Activated CD4-positive, alpha-beta memory T cell treated with anti-CD3 and anti-CD28 coated beads for 36 hours (primary cell): ENCODE measurements at places on chromosomes 12 and 14.

GRCh38 chr14:79820866-79821535, 390.3 kb downstream of the DIO2 start:
- DNase-seq: no peak

DNA sequence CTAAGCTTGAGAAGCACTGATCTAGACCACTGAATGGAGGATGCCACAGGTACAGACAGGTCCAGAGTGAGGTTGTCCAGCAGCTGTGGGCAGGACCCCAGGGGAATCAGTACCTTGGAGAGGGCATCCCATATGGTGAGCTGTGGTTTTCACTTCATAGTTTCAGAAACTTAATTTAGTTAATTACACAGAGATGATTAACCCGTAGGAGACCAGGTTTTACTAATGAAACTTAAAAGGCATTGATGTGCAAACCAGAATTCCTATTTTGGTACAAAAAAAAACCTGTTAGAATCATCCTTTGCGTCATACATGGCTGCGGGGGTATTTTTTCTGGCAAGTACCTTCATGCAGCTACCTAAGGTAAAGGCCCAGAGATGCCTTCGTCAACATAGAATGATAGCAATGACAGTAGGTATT, 159.3 kb downstream of the DACT1 start:
- DNase-seq: no peak

GRCh38 chr14:55070981-55071411, 19.5 kb downstream of the MAPK1IP1L start:
- no peak for DNase-seq

GRCh38 chr12:122202017-122202416, 1.5 kb upstream of the B3GNT4 start:
- no peak for DNase-seq

GRCh38 chr12:26705851-26706250, 127.1 kb downstream of the ITPR2 start:
- no peak for DNase-seq

DNA sequence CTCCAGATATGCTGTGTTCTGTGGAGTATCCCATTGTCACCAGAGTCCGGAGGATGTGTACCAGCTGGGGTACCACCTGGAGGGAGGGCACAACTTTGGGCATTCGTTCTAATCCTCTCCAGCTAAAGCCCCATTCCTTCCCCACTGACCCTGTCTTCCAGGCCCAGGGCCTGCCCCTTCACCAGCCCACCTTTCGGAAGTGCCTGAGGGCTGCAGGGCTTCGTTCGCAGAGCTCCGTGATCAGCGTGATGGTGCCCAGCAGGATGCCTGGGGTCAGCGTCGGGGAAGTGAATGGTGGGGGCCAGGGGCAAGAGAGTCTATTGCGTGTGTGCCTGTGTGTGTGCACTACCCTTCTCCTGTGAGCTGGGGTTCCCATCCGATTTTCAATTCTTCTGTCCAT, 2.0 kb downstream of the AP1G2 start:
- no peak for DNase-seq

DNA sequence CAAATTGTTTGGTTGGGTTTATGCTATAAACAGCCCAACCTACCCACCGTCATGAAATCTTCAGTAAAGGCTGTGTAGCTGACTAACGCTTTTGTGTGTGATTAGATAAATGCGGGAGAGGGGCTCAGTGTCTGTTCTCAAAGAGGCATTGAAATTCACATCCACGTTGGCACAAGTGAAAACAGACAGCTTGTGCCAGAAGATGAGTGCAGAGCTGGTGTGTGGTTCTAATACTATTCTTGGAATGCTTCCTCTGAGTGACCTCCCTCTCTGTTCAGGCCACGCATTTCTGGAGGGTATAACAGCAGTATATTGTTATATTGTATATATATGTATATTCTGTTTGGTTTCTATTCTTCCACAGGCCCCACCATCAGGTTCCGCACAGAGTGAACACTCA, 263.8 kb downstream of the APAF1 start:
- DNase-seq: no peak

GRCh38 chr12:60853407-60853806, 1257.6 kb downstream of the SLC16A7 start:
- no peak for DNase-seq

GRCh38 chr14:101108579-101109346, 205.2 kb upstream of the RTL1 start:
- no peak for DNase-seq

DNA sequence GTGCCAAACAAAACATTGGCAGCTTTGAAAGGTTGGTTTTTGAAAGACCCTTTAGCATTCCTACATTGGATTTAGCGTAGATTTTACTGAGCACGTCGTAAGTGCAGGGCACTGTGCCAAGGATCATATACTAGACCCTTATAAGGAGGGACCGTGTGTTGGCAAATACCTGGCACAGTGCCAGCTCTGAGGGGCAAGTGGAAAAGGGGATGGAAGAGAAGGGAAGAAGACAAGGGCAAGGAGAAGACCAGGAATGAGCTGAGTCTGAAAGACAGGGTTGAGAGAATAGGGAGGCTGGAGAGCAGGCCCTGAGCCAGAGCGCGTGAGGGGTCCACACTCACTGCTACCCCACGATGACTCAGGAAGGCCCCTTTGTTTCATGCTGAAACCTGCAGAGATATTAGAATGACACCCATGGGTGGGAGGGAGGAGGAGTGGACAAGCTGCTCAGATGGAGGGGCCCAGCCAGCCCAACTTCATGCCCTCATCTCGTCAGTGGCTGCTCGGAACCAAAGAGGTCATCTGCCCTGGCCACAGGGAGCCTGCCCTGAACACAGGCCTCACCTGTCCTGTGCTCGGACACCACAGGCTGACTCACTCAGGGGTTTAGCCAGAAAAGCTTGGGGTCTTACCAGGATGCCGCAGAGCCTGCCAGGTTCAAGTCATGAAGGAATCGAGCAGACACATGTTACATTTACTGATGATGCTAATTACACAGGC, 25.0 kb downstream of the RAB35 start:
- no peak for DNase-seq

DNA sequence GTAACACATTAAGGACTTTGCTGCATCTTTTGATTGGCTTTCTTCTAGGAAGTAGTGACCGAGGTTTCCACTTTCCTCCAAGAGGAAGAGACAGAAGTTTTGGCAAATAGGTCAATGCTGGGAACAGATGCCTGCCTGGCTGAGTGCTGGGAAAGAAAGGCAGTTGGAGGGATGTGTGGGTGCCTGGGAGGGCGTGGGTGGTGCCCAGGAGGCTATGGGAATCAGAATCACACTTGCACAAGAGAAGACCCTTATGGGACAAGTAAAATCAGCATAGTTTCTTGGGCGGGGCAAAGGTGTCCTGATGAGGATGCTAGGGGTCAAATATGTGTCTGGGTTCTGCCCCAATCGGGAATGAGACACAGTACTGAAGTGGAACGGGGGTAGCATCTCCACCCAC, 906 bp upstream of the ACADS start:
- no peak for DNase-seq

DNA sequence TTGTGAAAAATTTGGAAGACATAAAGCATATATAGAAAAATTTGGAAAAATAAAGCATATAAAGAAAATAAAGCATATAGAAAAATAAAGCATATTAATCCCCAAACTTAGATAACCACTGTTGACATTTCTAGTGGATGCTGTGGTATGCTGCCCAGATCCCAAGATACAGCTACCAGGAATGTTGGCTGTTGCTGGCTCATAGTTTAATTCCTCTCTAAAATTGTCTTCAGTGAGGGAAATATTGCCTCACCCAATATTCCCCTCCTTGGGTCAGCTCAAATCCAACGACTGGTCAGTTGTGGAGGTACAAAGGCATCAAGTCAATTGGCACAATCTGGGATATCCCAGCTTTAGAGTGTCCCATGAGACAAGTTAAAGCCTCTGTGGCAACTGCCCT, 10.1 kb upstream of the KICS2 start:
- DNase-seq: no peak

GRCh38 chr12:97274386-97274785, 188.2 kb upstream of the RMST start:
- no peak for DNase-seq

DNA sequence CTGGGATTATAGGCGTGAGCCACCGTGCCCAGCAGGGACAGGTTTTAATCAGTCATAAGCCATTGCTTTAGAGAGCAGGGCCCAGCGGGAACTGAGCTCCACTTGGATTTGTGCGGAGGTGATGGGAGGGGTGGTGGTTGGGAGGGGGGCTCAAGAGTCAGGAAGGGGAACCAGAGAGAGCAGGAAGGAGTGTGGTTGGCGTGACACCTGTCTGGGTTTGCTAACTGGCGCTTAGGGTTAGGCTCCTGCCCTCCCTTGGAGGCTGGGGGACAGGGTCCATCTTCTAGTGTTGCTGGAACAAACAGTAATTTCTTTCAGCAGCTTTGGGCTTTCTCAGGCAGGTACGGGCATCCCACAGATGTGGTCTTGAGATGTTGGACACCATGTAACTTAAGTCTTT, 7.5 kb upstream of the ALDH2 start:
- no peak for DNase-seq

DNA sequence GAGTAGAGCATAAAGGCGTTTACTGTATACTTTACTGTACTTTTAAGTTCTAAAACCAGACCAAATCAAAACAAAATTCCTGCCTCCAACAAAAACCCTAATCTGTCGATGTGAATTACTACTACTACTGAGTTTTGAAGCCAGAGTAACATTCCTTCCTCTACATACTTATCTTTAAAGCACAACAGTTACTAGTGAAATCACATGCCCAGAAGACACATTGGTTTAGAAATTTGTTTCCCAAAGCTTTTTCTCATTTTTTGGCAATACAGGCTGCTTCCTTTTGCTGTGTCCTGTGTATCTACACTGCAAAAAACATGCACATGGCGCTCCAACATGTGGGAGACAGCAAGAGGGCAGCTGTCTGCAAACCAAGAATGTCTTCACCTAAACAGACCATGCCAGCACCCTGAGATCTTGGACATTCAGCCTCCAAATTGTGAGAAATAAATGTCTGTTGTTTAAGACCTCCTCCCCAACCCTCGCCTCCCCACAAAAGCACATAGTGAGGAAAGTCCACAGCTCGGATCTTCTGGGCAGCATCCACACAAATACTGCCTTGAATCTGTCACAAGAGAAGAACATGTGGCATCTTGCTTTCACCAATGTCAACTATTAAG, 21.1 kb downstream of the SETD3 start:
- no peak for DNase-seq

DNA sequence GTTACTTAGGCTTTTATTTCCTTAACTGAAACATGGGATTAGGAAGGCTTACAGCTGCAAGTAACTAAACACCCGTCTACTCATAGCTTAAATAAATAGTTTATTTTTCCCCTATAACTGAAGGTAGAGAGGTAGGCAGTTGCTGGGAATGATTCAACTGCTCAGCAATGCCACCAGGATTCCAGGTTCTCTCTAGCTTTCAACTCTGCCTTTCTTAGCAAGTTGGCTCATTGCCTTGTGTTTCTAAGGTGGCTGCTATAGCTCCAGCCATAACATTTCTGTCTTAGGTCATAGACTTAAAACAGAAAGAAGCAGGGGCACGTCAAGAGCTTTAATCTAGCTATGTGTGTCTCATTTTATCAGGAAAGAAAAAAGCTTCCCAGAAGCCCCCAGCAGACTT, 103.7 kb upstream of the MDM1 start:
- DNase-seq: no peak

- no peak for DNase-seq
Measured at GRCh38 chr12:117362391-117362790, 965 bp upstream of the NOS1 start.

DNA sequence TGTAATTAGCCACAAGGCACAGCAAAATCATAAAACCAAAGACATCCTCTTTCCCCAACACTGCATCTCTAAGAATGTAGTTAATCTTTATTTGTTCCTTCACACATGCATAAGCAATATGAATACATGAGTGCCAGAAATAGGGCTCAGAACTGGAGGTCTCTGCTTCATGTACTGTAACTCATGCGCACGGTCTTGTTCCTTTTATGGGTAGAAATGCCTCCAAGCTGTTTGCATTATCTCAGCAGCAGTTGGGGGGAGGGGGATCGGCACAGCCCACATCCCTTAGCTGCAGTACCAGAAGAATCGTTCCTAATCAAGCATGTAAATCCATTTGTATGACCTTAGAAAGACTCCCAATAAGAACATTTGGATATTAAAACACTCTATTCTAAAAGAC, 20.0 kb downstream of the RHOJ start:
- DNase-seq: no peak

GRCh38 chr12:754473-754820, 2.1 kb downstream of the WNK1 start:
- no peak for DNase-seq

- DNase-seq: peak; percentile 78
Measured at GRCh38 chr12:64679487-64680001, 69.2 kb downstream of the RASSF3 start.

- DNase-seq: no peak
Measured at GRCh38 chr12:118015944-118016343, 559 bp upstream of the RFC5 start.

GRCh38 chr12:65016881-65017650, 104.0 kb downstream of the WIF1 start:
- no peak for DNase-seq

DNA sequence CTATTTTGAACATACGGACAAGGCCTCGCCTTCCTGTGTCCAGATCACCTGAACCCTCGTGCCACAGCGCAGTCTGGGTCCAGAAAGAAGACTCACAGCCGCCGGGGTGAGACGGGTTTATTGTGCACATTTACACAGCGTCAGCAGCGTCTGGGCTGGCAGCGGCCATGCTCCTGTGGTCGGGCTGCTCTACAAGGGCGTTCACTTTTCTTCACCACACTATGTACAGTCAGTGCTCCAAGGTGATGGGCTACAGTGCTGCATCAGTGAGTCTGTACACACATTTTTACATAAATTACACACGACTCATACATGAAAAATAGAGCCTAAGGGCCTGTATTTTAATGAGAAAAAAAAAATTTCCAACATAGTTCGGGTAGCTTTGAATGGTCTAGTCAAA, 18.0 kb downstream of the ZFYVE21 start:
- DNase-seq: no peak

DNA sequence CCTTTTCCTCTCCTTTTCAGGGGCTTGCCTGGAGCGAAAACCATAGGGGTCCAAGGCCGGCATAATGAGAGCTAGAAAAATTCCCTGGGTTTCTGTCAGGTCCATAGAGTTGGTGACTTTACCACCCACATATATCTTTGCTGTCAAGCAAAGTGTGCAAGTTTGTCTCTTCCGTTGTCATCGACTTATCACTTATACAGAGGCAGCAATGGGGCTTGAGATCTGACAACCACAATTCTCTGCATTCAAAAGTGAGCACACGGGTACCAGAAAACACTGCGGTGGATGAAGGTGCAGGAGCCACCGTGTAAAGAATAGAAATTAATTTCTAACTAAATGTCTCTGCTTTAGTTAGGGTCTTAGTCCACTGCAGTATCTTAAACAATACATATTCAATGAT, 162.3 kb downstream of the DAD1 start:
- no peak for DNase-seq

GRCh38 chr14:69475194-69475818, 9.2 kb upstream of the PLEKHD1 start:
- DNase-seq: no peak

DNA sequence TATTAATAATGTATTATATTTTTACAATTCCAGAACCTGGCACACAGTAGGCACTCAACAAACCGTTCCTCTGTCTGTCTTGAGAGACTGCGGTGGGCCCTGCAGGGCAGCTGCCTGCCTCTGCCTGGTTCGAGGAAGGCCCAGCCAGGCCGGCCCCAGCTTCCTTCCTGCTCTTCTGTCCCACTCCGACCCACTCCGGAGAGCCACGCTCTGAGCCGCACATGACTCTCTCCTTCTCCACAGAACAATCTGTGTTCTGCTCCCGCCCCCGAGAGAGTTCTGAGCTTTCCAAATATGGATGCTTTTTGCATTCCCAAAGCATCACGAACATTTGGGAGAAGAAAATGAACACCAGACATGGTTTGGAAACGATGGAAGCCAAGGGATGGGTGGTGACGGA, 57.3 kb downstream of the TTC7B start:
- peak; percentile 30 for DNase-seq
